ENCODE measurements at places on chromosomes 2 and 18.
A peak's percentile ranks its signal among the peaks of the same experiment; 100 is the strongest.

DNA sequence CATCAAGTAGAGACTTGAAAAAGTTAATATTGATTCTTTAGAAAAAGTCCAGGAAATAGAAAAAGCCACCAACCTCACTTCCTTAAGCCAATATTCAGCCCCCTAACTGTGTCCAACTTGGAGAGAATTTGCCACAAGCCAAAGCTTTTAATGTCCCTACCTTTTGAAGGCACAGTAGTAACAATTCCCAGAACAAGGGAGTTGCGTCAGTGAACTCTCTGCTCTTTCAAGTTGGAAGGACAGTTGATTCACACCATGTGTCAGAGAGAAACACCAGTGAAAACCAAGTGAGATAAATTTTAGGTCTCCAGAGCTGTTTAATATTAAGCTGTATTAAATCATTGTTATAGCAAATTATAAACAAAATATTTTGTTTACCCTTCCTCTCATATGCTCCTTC, 66.1 kb downstream of the EXOC6B start:
- DNase-seq, result no peak

- no peak for DNase-seq
Measured at GRCh38 chr18:58443671-58444070, 185.2 kb downstream of the ALPK2 start.

DNA sequence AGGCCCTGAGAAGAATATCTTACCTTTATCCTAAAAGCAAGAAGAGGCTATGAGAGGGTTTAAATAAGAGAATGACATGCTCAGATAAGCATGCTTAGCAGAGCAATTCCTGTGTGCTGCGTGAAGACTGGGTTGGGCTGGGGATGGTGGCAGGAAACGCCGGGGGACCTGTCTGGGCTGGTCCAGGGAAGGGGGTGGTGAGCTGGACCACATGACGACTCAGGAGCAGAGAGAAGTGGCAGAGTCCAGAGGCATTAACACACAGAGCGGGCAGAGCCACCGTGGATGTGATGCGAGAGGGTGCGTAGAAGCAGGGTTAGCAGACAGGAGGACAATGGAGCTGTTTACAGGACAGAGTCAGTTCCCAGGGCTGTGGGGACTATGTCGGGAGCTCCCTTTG, 84.5 kb downstream of the ZBTB7C start:
- no peak for DNase-seq

DNA sequence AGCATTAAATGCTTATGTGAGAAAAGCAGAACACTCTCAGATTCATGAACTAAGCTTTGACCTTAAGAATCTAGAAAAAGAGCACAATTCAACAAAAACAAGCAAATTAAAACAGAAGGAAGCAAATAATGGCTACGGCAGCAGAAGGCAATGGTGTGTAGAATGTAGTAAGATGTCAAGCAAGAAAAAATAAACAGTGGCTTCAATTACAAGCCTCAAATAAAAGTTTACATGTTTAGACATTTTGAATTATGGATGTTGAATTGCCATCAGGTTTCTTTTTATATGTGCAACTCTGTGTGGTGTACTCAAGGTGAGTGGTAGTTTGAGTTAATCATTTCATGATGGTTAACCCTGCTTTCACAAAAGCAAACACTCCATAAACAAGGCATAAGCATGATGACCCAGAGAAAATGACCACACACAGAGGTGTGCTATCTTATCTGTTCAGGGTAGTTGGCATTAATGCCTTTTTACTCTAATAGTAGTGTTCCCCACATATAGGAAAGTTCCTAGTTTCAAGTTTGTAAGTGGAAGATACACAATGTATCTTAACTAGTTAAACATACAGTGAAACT, 207.1 kb downstream of the FIGN start:
- DNase-seq, result no peak

DNA sequence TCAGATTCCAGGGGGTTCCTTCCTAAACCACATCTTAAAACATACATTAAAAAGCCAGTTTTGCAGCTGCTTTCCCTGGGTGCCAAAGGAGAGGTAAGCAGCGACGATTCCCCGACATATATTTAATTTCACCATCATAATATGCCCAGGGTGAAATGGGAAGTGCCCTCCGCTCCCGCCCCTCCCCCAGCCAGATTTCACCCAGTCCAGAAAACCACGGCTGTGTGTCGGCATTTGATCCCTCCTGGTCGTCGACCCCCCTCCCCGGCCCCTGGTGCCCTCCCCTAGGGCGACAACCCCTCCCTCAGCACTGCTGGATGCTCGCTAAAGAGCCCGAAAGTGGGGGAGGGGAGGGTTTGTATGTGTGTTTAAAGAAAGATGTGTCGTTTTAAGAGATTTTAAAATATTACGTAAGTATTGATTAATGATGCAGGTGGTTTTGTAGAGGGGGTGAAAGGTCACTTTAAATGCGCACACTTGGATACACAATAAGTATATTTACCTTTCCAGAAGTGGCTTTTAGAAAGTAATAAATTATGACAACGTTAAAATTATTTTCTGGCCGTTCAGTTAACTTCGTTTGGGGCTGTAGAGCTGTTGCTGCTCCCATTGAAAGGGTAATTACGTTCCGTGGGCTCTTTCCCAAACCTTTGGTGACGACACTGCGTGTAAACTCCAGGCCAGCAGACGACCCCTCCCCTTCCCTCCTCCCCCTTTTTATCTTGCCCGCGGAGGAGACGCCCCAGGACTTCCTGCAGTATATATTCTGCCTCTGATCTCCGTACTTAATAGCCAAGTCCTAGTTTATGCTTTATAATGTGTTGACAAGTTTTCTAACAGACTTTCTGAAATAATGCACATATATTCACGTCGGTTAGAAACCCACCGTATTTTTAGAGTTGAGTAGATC, 3.4 kb upstream of the BCL11A start:
- no peak for DNase-seq

- peak; percentile 68 for DNase-seq
Measured at GRCh38 chr2:177989029-177989885, 83.3 kb downstream of the PDE11A start.

DNA sequence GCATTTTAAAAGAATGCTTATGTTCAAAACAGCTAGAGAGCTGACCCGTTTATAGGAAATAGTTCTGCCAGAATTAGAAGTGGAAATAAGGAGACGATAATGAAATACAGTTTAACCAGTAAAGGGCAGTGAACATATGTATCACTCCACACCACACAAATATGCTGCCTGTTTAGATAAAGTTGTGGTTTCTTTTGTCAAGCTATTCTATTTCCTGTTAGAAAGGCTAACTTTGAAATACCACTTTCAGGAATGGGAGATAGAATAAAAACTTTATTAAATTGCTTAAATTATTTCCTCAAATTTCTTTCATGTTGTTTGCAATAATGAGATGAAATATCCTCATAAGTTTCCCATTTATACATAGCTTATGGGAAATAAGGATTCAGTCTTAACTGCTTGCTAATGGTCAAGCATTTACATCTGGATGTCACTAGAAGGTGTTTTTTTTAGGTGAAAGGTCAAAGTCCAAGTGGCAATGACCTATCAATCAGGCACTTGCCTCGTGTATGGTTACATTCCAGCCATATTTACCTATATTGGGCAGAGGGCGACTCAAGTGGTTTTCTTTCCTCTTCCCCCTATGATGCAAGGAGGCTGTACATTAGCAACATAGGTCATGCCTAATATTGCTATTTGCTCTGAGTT, 148.9 kb downstream of the ZEB2 start:
- peak; percentile 77 for DNase-seq

- no peak for DNase-seq
Measured at GRCh38 chr2:238113611-238114010, 13.5 kb downstream of the ESPNL start.

- no peak for DNase-seq
Measured at GRCh38 chr2:196182439-196183171, 11.2 kb upstream of the STK17B start.

DNA sequence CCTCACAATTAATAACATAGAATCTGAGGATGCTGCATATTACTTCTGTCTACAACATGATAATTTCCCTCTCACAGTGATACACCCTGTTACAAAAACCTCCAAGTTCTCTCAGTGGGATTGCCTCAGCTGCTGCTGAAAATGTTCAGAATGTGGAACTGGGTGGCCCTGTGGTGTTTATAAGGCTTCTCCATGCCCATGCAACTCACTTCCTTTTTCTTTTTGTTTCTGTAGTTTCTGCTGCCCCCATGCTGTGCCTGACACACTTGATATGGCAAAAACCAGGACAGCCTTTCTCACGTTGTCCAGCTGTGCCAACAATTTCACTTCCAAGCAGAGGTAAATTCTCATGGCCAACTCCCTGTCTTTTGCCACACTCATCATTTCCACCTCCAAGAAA, 206.2 kb downstream of the RPIA start:
- no peak for DNase-seq

DNA sequence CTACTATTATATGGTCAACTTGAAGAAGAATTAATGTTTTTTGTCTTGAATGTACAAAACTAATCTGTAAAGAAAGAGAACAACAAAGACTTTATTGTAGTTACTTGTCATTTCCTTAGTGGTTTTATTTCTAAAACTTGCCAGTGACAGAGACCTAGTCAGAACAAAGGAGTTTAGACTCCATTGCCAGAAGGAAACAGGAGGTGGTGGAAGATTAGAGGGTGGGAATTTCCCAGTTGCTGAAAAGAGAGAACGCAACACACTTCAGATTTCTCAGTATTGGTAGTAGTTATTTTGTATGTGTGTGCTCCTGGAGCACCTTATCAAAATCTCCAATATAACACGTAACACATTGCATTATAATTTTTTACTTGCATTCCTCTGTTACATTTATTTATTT, 81.4 kb downstream of the CDCA7 start:
- no peak for DNase-seq

Measured in IMR-90 (cell line).